ENCODE measurements at places on chromosomes 1 and 21.
A peak's percentile ranks its signal among the peaks of the same experiment; 100 is the strongest.

- no peak for DNase-seq
These were observed 65.9 kb upstream of the GADD45A start for GRCh38 chr1:67619080-67619479.

GRCh38 chr1:84386716-84387479 lies 11.4 kb upstream of the DNASE2B start:
- DNase-seq = no peak

DNA sequence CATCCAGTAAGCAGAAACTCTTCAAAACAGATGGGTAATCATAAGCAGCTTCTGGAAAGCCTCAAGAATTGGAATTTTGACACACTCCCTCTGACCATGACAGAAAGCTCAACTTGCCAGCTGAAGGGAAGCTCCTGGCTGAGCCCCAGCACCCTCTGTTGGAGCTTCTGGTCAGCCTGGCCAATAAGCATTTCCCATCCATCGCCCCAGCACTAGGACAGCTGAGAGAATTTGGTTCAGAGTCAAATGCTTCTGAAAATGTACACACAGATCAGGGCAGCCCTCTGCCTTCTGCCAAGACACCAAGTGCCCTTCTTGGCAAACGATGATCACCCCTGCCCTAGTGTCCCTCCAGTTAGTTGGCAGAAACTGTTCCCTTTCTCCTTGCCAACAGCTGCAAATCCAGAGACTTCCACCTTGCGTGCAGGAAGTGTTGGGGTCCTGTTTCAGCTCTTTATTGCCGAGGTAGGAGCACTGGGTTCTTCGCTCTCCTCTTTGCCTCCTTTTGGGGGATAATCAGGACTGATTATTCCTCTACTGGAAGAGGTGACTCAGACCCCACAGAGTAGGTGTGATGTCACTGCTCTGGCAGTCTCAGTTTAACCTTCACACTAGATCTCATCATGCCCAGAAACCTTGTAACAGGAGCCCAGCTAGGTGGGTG lies 11.9 kb downstream of the PIGV start:
- no peak for DNase-seq

DNA sequence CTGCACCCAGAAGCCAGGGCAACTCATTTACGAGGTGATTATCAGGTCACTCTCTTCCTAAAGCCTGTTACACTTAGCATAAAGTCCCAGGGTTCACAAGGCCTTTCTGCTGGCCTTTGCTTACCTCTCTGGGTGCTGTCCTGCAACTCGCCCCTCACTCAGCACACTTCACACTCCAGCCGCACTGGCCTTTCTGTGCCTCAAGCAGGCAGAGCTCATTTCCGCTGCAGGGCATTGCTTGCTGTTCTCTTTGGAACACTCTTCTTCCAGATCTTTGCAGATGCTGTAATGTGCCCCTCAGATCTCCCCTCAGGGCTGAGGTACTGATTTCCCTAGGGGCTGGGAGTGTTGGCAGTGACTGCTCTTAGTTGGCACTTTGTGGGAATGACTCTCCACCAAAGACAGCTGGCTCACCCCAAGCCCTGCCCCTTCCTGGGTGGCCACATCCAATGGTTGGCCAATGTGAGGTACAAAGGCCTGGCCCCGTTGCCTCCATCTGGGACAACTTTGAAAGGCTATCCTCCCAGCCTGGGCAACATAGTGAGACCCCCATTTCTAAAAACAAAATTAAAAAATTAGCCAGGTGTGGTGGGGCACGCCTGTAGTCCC lies 50.8 kb upstream of the SSBP3 start:
- DNase-seq = no peak

GRCh38 chr21:25569711-25570110 lies 37.6 kb downstream of the MRPL39 start:
- DNase-seq = no peak

DNA sequence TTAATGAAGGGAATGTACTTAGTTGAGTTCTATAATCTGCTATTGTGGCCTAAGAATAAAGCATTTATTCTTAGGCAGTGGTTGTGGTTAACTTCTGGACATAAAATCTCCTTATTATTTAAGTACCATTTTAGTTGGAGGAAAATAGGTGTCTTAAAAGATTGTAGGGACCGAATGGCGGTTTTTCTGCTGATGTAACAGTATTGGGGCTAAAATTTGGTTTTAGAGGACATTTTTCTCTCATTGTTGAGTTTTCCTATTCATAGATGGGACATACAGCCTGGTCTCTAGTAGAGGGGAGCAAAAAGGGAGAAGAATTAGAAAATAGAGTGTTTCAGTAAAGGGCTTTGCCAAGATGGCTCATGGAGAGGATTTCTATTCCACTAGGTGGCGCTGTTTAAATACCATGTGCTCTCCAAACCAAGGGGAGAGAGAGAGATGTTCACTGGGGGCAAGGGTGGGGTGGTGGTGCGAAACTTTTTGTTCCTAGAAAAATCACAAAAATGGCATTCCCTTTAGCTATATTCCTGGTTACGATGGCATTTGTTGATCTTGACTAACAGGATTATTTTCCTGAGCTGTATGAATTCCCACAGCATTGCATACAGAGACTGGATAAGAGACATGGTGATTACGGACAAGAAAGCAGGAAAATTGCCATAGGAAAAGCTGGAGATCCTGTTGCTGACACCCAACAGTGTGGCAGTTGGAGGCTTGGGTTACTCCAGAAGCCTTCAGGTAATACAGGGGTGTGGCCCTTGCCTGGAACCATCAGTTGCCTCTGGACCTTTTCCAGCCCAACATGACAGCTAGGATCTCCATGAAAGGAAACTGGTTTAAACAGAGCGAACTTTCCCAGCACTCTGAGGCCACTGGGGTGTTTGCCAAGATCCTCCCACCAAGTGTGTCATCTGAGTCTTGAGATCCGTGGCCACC lies 18.2 kb upstream of the FCGR2A start:
- DNase-seq = peak; percentile 17

DNA sequence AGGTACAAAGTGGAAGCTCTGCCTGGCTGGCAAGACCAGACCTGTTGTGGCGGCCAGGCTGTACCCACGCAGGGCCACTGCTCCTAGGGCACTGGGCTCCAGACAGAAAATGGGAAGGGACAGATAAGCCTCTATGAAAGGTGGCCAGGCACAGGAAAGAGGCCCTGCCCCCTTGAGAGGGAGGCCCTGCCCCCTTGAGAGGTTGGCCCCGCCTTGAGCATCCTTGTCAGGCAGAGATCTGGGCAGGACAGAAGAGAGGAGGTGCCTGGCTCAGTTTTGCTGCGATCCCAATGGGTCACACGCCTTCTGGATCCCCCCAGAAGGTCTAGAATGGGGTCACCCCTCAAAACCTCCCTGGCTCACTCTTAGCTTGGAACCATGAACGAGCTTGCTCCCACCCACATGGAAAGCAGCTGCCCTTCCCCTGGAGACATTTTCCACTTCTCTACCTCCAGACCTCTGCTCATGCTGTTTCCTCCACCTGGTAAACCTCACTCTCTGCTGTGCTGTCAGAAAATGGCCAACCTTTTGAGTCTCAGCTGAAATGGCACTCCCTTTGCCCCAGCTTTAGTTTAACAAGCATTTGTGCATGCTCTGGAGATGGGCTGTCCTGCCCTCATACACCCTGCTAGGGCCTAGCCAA lies 17.5 kb upstream of the ECE1 start:
- no peak for DNase-seq

- DNase-seq = peak; percentile 54
These were observed 32.4 kb upstream of the JUN start for GRCh38 chr1:58816072-58816746.

GRCh38 chr21:29677326-29677725 lies 262.5 kb downstream of the GRIK1 start:
- DNase-seq = peak; percentile 6

DNA sequence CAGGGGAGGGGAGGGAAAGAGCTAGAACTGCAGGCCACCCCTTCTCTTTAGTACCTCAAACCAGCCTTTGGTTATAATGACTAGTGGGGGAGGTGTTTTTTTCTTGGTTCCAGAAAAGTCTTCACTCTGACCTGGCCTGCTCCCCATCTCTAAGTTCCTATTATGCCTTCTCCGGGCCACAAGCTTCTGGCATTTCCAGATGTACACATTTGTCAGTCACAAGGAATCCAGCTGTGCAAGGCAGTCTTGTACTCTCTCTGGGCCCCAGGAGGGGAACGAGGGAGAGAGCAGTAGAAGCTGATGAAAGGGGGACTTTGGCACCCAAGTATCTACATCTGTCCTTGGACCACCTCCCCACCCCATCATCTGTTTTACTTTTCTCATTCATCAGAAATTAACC lies 2.7 kb upstream of the FALEC start:
- DNase-seq = no peak

- DNase-seq = no peak
These were observed 705 bp downstream of the UROD start for GRCh38 chr1:45012639-45013278.

GRCh38 chr1:97791251-97791650 lies 129.6 kb downstream of the DPYD start:
- DNase-seq = no peak

GRCh38 chr1:1358433-1359271 lies at the start of gene MXRA8:
Gene MXRA8, minus strand, starts transcription at chr1:1358555. Its CDS starts 51 bp downstream, at chr1:1358504.
- no peak for DNase-seq

DNA sequence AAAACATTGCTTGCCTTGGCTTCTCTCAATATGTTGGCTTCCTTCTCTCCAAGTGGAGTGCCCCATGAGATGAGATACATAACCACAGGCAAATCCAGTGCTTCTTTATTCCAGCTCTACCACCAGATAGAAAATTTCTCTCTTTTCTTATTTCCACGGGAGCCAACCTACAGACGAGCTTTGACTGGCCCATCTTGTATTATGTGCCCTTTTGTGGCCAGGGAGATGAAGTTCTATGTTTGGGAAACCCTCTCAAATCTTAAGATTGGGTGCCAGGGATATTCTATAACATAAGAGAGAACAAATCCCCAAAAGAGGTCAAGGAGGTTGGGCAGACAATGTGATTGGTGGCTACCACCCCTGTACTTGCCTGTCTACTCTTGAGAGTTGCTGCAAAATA lies 351.8 kb downstream of the ZNF326 start:
- DNase-seq = no peak

GRCh38 chr1:246577082-246577719 lies 10.9 kb downstream of the CNST start:
- DNase-seq = no peak

DNA sequence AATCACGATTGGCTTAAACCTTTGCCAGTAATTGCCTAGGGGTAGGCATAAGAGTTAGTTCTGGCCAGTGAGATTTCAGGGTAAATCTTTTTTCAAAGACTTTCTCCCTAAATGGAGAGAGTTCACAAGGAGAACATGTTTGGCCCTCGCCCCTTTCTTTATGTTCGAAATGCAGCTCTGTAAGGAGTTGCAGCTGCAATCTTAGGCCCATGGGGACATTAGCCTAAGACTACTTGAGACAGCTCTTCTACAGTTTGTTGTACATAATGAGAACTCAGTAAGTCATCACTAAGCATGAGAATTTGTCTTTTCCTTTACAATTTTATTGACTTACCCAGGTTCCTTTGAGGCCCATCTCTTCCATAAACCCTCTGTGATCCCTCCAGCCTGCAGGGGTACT lies 40.4 kb upstream of the GADD45A start:
- no peak for DNase-seq

DNA sequence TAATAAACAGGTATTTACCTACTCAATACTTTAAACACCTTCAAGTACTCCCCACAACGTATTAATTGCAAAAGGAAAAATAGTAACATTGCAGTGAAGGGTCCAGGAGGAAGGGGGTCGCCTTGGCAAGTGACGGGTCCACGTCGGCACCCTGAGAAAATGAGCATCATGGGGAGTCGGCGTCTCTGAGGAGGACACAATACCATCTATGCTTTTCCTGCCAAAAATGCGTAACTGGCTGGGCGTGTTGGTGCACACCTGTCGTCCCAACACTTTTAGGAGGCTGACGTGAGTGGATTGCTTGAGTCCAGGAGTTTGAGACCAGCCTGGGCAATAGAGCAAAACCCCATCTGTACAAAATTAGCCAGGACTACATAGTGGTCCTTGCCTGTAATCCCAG lies 7.3 kb downstream of the FTCD start:
- no peak for DNase-seq

- DNase-seq = no peak
These were observed 93.6 kb downstream of the SNRPE start for GRCh38 chr1:203954788-203955552.

DNA sequence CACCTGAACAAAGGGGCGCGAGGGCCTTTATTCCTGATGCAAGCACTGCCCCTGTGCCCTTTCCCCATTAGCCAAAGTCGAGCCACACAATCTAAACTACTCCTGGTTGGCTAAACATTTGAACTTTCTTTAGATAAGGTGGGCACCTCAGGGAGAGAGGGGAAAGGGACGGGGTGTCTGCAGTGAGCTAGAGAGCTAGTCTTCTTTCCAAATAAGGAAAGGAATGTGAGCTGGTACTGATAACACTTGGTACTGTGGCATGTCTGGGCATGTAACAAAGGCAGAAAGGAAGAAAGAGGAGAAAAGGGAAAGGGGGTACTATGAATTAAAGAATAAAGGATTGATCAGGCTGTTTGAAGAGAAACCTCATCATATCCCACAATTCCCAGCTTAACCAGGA lies 62.8 kb downstream of the OVGP1 start:
- no peak for DNase-seq

- DNase-seq = no peak
These were observed 38.9 kb upstream of the AJAP1 start for GRCh38 chr1:4615501-4615900.

GRCh38 chr1:96971849-96972602 lies 250.4 kb downstream of the PTBP2 start:
- no peak for DNase-seq

GRCh38 chr1:247102381-247102780 lies 1.8 kb downstream of the ZNF669 start:
- no peak for DNase-seq

DNA sequence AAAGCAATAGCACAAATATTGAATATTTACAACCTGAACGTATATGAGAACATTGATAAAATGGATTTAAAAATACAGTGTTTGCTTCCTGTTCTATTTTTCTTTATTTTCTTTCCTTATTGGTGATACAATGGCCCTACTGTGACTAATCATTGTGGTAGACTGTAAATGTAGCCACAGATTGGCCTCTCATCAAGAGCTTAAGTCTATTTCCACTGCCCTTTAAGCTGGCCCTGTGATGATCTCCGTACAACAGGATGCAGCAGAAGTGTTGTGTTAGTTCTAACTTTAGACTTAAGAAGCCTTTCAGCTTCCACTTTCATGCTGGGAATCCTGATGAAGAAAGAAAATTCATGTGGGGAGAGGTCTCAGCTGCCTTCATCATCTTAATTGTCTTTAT lies 285.6 kb upstream of the B3GALT2 start:
- DNase-seq = no peak

DNA sequence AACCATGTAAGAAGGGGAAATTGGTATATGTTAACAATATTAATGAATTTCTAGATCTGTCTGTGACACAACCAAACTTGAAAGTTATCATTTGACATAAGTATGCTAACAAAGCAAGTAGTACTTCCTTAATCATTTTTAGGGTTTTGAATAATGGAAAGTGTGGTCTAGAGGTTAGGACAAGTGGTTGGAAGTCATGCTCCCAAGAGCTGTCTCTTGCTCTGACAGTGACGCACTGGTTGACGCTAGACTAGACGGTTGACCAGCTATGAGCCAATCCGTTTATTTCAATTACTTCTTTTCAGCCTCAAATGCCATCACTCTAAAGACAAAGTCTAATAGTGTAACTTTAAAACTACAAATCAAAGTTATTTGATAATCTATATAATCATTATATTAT lies 20.7 kb upstream of the RGS1 start:
- DNase-seq = no peak

Data from NCI-H1048 (cell line).